T-helper 9 cell (primary cell): ENCODE measurements at places on chromosomes 11 and 22.

- no peak for DNase-seq
Measured at GRCh38 chr11:119436711-119437110, 13.7 kb upstream of the THY1 start.

DNA sequence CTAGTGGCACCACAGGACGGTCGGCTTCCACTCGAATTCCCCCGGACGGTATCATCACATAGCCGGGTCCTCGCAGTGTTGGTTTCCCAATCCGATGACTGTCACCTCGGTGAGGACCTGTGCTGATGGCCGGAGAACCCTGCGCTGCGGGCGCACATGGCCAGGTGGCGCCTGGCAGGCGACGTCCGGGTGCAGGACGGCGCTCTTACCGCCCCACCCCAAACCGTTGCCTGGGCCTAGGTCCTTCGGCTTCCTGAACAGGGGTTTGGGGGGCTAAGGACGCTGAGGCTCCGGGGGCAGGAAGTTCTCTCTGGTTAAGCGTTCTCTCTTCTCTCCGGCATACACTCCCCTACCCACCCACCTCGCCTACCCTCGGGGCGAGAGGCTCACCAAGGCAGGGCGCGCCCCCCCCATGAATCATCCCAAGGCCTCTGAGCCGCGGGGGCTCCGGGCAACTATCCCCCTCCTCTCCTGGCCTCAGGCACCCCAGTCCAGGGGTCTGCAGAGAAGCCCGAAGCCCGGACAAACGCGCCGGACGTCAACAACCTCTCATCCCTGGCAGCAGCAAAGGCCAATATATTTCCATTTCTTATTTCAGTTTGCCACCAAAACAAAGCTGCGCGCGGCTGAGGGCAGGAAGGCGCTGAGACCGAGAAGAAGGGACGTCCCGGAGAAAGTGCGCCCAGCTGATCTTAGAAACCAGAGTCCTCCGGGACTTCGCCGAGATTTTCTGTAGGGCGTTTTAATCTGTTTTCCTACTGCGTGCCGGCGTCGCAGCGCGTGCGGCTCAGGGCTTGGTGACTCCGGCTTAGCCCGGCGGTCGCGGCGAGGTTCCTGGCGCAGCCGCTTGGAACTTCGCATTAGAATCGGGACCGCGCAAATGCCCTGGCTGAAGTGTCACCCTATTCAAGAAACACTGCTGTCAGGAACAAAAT lies 5.6 kb downstream of the ALX4 start:
- DNase-seq = no peak

DNA sequence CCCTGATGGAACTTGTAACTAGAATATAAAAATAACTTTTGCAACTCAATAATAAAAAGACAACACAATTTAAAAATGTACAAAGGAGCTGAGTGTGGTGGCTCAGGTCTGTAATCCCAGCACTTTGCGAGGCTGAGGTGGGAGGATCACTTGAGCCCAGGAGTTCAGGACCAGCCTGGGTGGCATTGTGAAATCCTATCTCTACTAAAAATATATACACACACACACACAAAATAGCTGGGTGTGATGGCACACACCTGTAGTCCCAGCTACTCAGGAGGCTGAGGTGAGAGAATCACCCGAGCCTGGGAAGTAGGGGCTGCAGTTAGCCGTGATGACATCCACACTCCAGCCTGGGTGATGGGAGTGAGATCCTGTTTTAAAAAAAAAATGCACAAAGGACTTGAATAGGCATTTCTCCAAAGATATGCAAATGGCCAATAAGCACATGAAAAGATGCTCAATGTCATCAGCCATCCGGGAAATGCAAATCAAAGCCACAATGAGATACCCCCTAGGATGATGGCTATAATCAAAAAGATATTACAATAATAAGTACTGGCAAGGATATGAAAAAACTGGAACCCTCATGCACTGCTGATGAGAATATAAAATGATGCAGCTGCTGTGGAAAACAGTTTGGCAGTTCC lies 59.8 kb upstream of the SEPTIN5 start:
- DNase-seq = no peak

GRCh38 chr11:120191058-120191457 lies 19.8 kb upstream of the OAF start:
- DNase-seq = no peak

DNA sequence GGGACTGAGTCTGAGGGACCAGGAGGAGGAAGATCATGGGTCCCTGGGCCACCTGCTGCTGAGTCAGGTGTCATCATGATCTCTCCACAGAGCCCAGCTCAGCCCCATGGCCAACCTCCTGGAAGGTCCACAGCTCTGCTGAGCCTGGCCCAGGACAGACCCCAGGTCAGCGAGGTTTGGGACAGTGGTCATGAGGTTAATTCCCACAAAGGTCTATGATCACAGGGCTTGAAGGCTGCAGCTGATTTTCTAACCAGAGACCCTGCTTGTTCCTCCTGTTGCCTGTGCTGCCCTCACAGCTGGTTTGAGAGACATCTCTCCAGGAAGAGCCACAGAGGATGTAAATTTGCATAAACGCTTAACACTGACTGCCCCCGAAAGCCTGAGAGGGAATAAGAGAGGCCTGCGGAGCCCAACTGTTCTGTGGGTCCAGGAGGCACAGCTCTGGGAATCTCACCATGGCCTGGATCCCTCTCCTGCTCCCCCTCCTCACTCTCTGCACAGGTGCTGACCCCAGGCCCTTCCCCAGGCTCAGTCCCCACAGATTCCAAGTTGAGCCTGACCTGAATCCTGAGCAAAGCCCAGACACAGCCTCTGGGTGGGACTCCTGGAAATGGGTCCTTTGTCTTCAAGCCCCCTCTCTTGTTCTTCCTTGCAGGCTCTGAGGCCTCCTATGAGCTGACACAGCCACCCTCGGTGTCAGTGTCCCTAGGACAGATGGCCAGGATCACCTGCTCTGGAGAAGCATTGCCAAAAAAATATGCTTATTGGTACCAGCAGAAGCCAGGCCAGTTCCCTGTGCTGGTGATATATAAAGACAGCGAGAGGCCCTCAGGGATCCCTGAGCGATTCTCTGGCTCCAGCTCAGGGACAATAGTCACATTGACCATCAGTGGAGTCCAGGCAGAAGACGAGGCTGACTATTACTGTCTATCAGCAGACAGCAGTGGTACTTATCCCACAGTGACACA lies 102.8 kb downstream of the GGTLC2 start:
- no peak for DNase-seq

- DNase-seq = no peak
Measured at GRCh38 chr11:82546661-82547557, 186.8 kb downstream of the FAM181B start.

DNA sequence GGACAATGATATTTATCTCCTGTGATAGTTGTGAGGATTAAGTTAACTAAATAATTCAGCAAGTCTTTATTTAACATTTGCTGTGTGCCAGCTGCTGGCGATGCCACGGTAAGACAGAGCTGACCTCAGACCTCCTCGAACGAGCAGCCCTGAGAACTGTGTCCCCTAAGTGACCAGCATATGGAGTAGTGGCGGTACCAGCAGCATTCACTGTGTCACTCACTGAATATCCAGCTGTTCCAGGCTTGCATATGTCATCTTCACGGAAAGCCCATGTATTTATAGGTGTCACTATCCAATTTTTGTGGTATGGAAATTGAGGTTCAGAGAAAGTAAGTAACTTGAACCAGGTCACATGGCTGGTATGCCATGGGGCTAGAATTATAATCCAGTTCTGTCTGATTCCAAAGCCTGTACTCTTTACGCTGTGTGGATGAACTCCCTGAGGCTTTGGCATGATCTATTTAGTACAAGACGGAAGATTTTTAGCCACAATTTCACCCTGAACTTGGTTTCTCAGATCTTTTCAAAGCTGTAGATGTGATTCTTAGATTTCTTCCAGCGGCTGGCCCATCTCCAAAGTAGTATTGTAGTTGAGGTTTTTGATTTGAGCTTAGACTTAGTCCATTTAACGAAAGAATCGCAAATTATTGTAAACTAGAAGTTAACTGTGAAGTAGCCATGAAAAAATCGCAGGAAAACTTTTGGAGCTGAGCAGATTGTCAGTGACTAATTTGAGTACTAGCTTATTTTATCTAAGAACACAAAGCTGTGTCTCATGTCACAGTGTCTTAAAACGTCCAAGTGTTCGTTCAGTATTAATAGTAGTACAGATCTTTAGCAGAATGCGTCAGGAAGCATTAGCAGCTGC lies 49.4 kb upstream of the MYO18B start:
- no peak for DNase-seq

DNA sequence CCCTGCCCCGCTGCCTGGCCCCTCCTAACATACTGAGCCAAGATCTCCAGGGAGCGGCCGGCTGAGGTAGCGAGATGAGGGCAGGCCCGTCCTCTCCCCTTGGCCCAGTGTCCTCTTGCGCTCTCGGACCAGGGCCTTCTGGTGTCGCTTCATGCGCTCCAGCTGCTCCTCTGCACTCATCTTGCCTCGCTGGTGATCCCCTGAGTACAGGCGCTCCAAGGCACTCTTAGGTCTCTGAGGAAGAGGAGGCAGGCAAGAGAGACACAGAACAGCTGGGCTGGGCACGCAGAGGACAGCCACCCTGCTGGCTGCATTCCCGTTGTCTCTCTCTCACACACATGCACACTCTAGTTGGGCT lies 50.6 kb downstream of the C11orf58 start:
- no peak for DNase-seq

- DNase-seq = peak; percentile 64
Measured at GRCh38 chr11:112279901-112280267, 19.2 kb upstream of the PLET1 start.

DNA sequence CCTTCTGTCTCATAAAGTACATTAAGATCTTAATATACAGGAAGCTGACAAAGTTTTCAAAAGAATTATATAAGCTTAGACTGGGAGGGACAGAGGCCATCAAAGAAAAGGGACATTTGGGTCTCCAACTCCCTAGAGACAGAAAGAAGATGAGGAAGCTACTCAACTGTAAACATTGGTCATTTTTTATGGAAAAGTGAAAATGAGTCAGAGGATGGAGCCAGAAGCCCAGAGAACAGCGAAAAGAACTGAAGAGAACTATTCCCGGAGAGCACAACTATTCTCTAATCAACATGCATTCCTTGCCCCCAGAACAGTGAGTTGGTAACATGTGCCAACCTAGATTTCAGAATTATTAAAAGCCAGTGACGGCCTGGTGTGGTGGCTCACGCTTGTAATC lies 779.3 kb downstream of the DLG2 start:
- no peak for DNase-seq

- DNase-seq = no peak
Measured at GRCh38 chr11:13289081-13289480, 11.5 kb downstream of the BMAL1 start.

GRCh38 chr11:9821008-9821752 lies 157.3 kb downstream of the SWAP70 start:
- DNase-seq = no peak

DNA sequence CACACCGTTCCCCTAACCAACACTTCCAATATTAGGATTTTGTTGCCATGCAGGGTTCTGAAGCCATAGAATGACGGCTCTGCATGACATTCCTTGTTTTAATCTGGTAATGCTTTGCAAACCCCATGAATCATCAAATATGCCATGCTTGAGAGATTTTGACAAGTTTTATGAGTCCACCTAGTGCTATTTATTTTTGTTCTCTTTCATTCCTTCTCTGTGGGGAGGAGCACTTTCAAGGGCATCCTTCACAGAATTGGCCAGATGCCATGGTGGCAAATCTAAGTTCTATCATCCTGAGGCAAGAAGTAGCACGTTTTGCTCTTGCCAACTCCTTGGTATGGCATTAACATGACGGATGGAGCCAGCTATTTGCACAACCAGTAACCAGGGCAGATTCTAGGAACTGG lies 268.4 kb downstream of the FAM76B start:
- no peak for DNase-seq

DNA sequence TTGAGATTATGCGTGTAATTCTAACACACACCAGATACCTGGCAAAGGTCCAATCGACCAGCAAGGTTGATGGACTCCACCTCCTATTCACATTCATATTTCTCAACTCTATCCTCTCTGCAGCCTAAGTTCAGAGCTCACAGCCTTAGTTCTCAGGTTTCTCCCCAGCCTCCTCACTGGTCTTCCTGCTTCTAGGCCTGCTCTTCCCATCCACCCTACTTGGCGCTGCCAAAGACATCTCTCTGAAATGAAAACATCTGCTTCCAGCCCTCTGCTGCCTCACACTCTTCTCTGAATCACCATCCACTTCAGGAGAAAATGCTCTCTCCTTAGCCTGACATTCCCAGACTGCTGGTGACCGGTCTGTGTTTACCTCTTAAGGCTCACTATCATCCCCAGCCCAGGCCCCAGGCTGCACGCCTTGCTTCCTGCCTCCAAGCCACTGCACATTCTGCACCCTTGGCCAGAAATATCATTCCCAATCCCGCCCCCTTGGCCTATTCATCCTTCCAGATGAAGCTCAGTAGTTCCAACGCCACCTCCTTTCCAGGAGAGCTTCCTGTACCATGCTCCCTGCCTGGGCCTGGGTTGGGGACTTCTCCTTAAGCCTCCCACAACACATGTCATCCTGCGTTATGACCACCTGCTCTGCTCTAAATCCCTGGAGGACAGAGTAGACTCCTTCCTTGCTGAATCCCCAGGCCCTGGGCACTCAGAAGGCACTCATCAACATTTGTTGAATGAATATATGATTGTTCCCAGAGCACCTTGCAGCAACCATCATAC lies 3.5 kb downstream of the ARRB1 start:
- DNase-seq = no peak

- no peak for DNase-seq
Measured at GRCh38 chr22:40383905-40384304, 13.5 kb downstream of the SGSM3 start.

DNA sequence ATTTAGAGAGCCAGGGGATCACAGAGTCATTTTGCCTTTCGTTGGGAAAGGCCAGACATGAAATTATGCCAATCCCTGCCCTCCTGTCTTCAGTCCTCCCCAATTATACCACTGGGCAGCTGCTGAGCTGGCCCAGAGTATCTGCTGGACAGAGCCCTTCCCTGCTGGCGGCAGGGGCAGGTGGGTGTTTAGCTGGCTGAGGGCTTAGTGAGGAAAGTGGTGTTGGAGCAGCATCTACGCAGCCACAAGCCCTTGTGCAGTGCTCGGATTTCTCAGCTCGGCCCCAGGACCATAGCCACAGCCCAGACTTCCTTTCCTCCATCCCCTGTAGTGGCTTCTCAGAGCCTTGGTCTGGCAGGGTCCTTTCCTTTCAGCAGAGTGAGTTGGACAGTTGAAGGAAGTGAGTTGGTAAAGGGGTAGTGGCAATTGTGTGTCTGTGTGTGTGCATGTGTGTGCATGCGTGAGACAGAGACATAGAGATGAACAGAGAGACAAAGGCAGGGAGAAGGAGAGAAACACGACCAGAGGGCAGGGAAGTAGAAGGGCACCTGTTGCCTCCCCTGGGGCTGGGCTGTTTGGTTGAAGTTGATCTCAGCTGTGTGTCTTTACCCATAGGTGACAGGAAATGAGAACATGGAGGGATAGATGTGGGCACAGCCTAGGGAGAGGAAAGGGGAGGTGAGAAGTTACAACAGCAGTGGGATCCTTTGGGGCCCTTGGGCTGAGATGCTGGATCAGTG lies 66.2 kb downstream of the GRIK4 start:
- no peak for DNase-seq

GRCh38 chr22:22692707-22693530 lies 48.5 kb downstream of the GGTLC2 start:
- DNase-seq = peak; percentile 70
